Dorsolateral prefrontal cortex (tissue), 122 donors: ENCODE measurements at places on chromosomes 6 and 20.

DNA sequence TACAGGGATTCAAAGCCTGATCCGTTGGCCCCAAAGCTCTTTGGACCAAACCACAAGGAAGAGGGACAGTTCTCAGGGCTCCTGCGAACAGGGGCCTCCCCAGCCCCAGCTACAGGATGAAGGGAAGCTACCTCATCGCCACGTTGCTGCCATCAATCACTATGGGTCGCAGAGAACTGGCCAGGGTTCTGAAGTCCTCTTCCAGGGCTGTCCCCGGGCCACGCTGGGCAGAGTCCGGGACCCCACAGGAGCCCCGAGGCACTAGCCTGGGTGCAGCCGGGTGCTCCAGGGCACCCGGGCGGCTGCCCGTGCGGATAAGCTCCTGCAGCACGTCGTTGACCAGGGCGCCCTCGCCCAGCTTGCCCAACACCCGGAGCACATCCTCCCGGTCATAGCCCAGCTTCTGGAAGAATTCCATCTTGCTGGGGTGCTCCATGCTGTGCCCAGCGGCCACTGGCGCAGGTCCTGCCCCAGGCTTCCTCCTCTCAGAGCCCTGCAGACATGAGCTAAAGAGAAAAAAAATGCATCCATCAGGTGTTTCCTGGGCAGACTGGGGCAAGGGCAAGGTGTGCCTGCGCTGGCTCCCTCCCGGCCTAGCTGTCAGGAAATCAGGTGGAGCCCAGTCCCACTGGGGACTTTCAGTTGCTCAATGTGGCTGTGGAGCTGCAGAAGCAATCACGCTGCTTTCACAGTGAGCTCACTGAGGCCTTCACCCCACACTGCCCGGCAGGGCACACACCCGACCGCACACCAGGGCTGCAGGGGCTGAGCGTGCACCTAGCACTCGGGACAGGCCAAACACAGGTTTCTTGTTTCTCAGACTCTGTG lies 10.5 kb downstream of the ZC3H12D start:
- DNase-seq: no peak

DNA sequence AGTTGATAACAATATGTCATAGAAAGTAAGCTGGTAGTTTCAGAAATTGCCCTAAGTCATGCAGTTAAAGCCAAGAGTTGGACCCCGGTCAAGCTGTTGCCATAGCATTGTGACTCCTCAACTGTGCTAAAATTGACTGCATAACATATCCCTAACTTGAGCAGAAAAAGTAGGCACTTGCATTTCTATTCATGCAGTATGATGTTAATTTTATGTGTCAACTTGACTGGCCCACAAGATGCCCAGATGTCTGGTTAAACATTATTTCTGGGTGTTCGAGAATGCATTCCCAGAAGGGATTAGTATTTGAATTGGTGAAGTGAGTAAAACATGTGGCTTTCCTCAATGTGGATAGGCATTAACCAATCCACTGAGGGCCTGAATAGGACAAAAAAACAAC lies 136.4 kb downstream of the GPR63 start:
- DNase-seq: no peak

GRCh38 chr20:7687065-7687464 lies 253.2 kb downstream of the HAO1 start:
- no peak for DNase-seq

- no peak for DNase-seq
These were observed 14.1 kb downstream of the CD93 start for GRCh38 chr20:23071996-23072395.

GRCh38 chr6:501891-502601 lies 110.5 kb downstream of the IRF4 start:
- no peak for DNase-seq

- DNase-seq: no peak
These were observed 44.0 kb downstream of the ROS1 start for GRCh38 chr6:117381749-117382148.

- no peak for DNase-seq
These were observed 34.5 kb downstream of the TPD52L1 start for GRCh38 chr6:125188037-125188436.

- DNase-seq: no peak
These were observed 24.9 kb downstream of the DPPA5 start for GRCh38 chr6:73329201-73329600.

- DNase-seq: no peak
These were observed 72.0 kb upstream of the TGM3 start for GRCh38 chr20:2223558-2224367.
